ENCODE measurements at places on chromosomes 4 and X.

DNA sequence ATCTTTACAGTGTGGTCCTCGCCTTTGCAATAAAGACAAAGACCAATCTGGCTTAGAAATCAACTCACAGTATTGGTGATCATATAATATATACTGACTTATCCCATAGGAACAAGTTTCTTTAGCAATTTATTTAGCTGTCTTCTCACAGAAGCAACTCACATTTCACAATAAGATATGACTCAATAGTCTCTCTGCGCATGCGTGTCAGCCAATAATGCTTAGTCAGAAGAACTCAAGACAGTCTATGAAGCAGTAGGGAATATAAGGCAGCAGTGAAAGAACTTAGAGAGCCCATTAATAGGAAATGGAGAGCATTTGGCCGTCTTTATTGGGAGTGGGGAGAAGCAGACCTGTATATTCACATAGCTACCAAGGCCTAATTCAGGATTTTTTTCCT is 216.7 kb downstream of the IL13RA2 start:
- DNase-seq = no peak

DNA sequence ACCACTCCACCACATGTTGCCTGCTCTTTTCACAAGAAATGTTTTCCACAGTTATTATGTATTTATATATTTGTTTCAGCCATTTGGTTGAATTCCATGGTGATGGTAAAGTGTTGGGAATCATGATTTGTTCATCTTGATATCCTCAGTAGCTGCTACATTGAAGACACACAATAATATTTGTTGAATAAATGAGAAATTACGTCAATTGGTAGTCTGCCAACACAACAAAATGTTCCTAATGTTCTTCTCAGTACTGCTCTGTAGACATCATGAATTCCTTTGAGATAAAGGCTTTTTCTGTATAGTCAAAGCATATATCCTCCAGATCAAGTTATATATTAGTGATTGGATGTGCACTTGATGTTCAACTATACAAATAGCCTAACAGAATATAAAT is 29.5 kb downstream of the CXXC4 start:
- no peak for DNase-seq

GRCh38 chr4:99624141-99624719 is 33.4 kb downstream of the C4orf54 start:
- DNase-seq = peak; percentile 55

- peak; percentile 73 for DNase-seq
Measured at GRCh38 chrX:37796805-37797204, 16.9 kb downstream of the CYBB start.

GRCh38 chr4:10061650-10062415 is 40.5 kb upstream of the SLC2A9 start:
- no peak for DNase-seq

GRCh38 chr4:170938588-170938987 is 848.8 kb upstream of the AADAT start:
- no peak for DNase-seq

GRCh38 chr4:159540038-159540437 is 437.2 kb downstream of the RAPGEF2 start:
- no peak for DNase-seq

DNA sequence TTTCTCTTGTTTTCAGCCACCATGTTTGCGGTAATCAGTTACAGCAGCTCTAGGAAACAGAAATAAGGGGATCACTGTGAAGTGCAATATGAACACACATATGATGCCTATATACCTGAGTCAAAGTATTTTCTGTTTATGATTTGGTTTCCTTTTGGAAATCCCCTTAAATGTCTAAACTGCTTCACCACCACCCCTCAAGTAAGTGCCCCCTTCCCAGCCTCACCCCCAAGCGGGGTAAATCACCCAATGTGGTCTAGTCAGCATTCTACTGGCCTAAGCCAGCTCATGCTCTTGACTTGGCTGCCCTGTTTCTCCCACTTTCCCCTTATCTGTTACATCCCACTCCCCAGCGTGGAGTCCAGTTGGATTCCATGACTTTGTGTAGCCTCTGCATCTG is 176.5 kb downstream of the QDPR start:
- DNase-seq = no peak

GRCh38 chr4:140688711-140689598 is 67.2 kb downstream of the TBC1D9 start:
- DNase-seq = no peak
